Putamen (tissue), 1 donor: ENCODE measurements at places on chromosomes 1 and 21.

GRCh38 chr1:178927003-178927402, 56.1 kb upstream of the ANGPTL1 start:
- DNase-seq = no peak

DNA sequence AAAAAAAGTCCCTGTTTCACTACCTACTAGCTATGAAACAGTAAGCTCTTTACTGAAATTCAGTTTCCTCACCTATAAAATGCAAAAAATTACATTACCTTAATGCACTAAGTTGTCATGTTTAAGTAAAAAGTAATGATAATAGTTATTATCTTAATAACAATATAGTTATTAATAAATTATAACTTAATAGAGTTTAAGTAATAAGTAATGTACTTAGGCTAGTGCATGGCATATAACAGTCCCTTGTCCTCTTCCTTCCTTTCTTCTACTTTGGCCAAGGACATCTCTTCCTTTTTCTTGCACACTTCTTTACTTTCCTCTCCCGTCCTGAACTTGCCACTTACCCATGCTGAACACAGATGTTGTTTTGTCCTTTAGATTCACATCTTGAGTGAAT, 9.0 kb downstream of the TMEM200B start:
- DNase-seq = no peak

DNA sequence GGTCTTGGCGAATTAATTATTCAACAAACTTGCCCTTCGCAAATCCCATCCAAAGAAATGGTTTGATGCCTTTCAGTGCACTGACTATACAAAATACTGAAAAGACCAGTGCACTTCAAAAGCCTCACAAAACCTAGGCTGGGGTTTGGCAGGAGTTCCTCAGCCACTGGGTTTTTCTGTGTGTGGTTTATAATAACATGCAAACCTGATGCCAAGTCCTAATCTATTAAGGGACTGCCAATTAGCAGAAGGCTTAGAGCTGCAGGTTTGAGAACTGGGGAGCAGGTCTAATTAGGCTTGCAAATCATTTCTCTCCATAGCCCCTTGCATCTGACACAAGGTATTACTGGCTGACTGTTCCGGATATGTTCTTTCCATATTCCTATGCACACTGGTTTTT, 27.7 kb downstream of the PLPP3 start:
- peak; percentile 79 for DNase-seq

DNA sequence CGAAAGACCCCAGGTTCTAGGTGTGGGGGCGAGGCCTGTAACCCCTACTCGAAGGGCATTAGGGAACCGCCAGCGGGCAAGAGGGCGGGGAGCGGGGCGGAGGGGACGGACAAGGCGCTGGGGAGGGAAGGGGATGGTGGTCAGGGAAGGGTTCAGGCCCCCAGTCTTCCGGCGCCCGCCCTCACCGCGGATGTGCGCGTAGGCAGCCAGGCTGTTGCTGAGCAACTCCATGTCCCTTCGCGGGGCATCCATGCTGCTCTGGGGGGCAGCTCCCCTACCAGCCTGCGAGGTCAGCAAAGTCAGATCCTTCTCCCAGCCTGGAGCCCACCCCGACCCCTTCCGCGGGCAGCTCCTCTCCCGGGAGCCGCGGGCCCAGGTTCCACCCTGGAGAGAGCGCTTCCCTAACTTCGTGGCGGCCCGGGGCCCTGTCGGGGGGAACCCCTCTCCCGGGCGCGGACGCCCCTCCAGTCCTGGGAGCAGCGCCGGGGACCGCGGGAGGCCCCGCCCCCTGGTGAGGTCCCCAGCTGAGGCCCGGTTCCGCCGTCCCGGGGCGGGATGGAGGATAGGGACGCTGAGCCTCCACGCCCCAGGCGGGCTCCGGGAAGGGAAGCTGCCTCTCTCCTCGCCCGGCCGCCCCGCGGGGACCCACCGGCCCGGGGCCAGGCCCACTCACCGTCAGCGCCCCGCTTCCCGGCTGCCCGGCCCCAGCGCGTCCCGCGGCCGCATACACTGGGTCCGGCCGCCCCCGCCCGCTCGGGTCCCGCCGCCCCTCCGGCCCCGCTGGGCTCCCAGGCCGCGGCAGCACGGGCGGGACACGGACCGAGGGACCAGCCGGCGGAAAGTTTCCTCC, 434 bp downstream of the EVA1B start:
- no peak for DNase-seq

- DNase-seq = no peak
Measured at GRCh38 chr1:238898856-238899255, 487.5 kb upstream of the CHRM3 start.

DNA sequence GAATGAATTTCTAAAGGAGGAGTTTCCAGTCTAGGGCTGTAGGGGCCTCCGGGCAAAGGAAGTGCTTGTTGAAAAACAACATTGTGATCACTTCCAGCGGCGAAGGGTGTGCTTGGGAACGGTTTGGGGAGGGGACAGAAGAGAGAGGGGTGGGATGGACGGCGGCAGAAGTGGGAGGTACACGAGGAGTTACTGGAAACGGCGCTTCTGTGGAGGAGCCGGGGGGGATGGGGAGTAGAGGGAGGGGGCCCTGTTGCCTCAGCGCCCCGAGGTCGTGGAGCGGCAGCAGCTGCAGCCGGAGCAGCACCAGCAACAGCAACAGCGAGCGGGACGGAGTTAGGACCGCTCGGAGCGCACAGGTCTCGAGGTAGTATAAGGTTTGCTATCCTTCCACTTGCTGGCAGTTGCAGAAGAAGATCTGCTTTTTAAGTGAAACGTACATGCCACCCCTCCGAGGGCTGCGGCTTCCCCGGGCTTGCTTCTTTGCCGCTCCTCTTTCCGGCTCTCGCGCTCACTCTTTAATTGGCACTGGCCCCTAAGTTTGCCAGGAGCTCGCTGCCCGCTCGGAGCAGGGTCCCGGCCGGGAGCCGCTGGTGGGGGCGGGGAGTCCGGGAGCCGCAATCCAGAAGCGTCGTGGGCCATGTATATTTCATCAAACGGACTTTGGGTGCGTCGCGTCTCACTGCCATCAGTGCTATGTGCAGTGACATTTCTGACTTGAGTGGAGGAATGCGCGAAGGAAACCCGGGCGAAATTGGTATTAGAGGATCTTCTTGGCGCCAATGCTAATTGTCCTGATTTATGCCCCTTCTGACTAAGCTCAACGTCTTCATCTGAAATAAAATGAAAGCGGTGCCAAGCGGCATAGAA, 771 bp upstream of the NTNG1 start:
- peak; percentile 15 for DNase-seq

- no peak for DNase-seq
Measured at GRCh38 chr1:5572794-5573193, 419.4 kb downstream of the NPHP4 start.

- no peak for DNase-seq
Measured at GRCh38 chr21:38825269-38825668, 19.5 kb downstream of the ETS2 start.

DNA sequence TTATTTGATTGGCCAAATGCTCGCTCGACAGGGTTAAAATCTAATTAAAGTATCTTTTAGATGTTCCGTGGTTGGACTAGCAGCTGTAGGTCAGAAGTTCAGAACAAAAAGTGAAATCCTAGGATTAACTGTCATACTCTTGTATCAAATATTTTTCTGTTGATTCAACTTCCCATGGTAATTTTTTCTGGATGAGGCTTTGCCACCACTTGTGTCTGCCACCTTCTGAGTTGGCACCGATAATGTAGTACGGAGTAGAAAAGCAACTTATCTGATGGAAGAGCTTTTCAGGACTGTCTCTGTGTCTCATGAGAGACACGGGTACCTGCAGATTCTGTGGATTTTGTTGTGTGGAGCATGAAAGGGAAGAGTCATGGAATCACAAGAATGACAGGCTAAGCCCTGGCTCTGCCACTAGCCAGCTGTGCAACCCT, 44.6 kb upstream of the CNN3 start:
- DNase-seq = no peak

DNA sequence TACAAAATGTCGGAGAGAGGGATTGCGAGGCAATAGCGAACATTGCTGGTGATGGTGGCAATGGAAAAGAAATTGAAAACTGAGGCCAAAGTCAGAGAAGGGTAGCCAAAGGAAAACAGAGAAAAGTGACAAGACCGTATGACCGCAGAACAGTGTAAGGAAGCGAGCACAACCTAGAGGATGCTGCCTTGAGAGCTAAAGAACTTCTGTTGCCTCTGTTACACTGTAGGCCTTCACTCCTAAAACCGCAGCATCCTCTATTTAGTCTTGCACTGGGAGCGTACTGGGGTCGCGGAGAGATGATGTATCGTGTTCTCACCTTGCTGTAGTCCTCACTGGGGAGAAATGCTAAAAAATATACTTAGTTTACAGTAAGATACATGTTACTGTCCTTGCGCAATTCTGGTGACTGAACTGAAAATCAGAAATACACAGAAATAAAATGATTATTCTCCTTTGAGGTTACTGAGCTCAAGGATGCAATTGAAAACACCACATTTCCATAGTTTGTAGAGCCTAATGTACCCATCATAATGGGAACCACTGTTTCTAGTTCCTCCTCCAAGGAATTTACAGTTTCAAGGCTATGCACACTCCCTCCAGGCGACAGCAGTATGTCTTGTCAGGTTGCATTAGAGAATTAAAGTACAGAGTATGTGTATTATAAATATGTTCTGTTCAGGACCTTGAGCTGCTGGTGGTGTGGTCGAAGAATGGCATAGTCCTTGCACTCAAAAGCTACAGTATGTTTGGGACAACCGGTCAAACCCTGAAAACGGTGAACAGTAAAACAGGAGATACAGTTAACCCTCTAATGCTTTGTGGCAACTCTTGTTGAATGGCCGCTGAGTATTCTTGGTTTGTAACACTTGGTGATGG, 1.3 kb downstream of the NEK7 start:
- peak; percentile 4 for DNase-seq

DNA sequence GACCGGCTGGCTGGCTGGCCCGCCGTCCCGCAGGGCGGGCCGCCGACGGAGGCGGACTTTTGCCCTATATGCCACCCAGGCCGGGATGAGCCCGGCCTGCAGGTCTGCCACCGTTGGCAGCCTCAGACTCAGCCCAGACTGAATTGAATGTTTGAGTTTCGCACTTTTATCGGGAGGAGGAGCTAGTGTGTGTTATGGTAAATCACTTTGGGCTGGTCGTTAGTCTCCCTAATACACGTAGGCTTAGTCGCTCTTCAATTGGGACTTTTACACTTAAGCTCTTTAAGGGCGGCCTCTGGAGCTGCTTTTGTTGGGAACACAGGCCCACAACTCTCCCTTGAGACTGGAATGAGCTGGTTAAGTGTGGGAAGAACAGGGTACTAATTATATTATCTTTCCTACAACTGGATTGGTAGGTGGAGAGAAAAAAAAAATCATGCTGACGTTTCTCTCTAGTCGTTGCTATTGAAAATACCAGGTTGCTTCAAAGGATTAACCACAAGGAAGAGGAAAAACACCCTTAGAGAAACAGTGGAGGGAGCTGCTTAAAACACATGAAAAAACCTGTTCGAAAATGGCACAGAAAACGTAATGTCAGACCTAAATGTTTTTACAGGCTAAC, 1.4 kb upstream of the IRF2BP2 start:
- peak; percentile 81 for DNase-seq

GRCh38 chr1:52424813-52425212, 20.4 kb downstream of the PRPF38A start:
- no peak for DNase-seq

- no peak for DNase-seq
Measured at GRCh38 chr1:28921286-28921869, 7.0 kb downstream of the EPB41 start.

DNA sequence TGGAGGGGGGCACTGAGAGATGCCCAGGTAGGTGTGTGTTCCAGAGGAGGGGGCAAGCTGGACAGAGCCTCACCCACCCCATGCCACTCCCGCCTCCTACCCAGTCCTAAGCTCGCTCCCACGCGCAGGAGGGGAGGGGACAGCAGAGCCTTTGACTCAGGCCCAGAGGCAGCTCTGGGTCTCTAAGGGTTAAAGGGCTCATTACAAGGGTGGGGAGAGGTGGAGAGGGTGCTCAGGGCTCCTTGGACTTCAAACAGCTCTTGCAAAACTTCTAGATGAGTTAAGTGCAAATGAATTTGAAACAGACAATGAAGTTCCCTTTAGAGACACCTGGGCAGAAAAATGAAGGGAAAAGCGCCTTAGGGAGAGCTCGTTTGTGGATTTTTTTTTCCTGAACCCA, 104.2 kb upstream of the CASZ1 start:
- no peak for DNase-seq

GRCh38 chr1:246572785-246573184, 6.5 kb downstream of the CNST start:
- DNase-seq = no peak

DNA sequence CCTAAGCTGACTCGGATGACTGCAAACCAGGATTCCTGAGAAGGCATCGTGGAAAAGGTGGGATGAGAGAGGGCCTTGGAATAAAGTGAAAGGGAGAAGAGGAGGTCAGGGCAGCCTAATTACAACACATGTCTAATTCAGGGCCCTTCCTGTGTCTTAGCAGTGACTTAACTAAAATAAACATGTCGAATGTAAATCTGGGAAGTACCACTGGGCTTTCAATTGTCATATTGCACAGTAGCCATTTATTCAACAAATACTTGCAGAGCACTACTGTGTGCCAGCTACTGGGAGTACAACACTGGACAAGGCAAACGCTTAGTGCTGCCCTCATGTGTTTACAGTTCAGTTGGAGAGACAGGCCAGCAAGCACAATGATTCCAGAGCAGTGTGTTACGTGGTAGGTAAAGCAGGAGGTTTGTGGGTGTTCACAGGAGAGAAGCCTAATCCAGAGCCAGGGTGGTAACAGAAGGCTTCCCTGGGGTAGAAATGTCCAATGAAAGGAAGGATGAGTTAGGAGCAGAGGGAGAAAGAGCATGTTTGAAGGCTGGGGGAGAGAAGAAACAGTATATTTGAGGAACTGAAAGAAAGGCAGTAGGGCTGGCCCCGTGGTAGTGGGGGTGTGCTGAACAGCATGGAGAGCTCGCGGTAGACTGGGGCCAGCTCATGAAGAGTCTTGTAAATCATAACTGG, 38.0 kb upstream of the RASAL2 start:
- DNase-seq = no peak
